Suppressor macrophage treated with lipopolysaccharide for 4 hours (primary cell): ENCODE measurements at places on chromosomes 4 and X.

DNA sequence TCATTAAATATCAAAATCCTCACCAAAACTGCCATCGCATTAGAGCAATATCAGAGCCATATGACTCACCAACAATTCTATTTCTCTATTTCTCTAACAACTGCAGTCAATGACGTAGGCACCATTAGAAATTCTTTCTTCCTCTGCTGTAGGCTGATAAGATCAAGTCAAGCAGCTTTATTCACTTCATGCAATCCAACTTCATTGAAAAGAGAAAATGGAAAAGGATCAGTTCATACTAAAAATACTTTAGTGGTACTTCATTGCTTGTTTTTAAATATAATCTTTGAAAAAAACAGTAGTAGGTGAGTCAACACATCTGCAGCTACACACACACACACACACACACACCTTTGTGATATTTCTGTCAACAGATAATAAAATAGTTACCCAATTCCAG, 345.3 kb upstream of the TENM3 start:
- DNase-seq, result no peak

DNA sequence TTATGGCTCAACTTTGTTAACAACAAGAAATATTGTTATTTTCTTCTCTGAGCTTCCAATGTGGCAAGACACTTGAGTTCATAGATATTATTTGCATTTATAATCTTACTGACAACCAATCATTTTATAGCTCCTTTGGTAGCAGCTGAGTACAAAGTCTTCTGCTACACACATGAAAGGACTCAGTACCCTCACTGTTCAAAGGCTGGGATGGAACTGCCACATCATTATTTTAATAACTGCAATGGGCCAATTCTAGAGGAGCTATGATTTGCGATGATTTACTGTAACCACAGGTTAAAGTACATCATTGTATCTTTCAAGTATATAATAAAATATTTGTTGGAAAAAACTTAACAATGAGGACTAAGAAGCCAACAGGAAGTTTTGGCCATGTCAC, 10.9 kb downstream of the MTTP start:
- DNase-seq, result no peak

DNA sequence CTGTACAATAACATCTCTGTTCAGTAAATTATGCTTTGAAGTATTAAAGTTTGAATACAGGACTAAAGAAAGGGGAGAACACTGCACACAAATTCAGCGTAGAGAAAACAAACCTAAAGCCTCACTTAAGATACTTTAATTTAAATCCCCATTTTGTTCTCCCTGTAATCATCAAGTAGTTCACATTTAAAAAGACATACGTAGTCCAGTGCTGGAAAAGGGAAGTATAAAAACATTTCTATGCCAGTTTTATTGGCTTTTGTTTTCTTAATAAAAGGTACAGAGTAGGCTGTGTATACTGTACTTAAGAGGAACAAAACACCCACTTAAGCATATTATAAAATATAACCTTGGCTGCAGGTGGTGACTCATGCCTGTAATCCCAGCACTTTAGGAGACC, 101.6 kb downstream of the FGF16 start:
- no peak for DNase-seq

- DNase-seq, result peak; percentile 45
Observed at GRCh38 chrX:129842510-129843208, 1.0 kb downstream of the ZDHHC9 start.
